ENCODE measurements at places on chromosomes 2 and 18. TPM values are rescaled to one million over a fixed set of nuclear protein-coding genes. Genes with fewer than 3 reads are reported as not detected.

- DNase-seq: no peak
Measured at GRCh38 chr2:183179156-183179555, 54.9 kb downstream of the NUP35 start.

DNA sequence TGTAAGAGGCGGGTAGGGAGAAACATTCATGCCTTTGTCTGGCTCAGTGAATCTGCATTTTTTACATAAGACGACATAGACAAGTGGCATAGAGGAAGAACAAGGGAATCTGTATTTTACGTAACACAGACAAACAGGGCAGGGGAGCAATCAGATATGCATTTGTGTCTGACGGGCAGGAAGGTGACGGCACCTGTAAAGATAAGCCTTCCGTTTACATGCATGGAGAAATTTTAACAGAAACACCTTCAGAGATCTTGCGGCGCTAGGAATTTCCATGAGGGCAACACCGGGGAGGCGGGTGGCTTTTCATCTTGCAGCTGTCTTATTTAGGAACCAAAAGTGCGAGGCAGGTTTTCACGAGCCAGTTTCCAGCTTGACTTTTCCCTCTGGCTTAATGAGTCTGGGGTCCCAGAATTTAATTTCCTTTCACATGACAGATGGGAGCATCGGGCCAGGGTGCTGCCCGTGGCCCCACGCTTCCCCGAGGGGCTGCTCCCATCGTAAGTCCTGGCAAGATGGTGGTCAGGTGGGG is 42.6 kb downstream of the RTP5 start:
- no peak for DNase-seq

DNA sequence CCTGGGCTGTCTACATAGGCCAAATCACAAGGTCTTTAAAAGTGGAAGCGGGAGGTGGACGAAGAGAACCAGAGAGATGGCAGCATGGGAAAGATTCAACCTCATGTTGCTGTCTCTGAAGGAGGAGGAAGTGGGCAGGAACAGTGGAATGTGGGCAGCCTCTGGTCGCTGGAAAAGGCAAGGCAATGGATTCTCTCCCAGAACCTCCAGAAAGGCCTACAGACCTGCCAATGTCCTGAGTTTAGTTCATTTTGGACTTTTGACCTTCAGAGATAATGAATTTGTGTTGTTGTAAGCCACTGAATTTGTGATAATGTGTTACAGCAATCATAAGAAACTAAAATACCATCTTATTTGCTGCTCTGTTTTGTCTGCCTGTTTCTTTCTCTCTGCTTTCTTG is 122.5 kb downstream of the RNF152 start:
- no peak for DNase-seq

DNA sequence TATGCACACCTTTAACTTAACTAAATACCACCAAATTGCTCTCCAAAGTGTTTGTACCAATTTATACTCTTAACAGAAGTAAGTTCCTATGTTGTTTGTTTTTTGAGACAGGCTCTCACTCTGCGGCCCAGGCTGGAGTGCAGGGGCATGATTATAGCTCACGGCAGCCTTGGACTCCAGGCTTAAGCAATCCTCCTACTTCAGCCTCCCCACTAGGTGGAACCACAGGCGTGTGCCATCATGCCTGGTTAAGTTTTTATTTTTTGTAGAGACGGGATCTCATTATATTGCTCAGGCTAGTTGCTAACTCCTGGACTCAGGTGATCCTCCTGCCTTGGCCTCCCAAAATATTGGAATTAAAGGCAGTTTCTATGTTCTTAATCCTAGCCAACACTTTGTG is 13.1 kb upstream of the NAB1 start:
- DNase-seq: no peak

DNA sequence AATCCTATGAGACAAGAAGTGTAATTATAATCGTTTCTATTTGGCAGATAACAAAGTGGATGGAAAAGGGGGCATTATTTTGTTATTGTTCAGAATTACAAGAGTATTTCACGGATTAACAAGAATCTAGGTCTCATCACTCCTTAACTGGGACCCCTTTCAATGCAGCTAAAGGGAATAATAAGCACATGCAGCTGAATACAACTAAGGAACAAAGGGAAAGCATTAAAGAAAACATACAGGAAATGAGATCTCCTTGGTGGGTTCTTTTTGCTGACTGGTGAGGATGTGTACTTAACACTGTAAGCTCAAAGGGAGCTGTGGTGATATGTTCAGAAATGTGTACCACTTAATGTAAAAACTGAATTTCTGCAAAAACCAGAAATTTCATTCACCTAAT is 140.5 kb upstream of the WDSUB1 start:
- DNase-seq: no peak

REG1B gene
- total RNA-seq: not detected

SPATA3 gene
- not detected for total RNA-seq

RFX8 gene
- total RNA-seq: not detected
